ENCODE measurements at places on chromosomes 2 and 18.

DNA sequence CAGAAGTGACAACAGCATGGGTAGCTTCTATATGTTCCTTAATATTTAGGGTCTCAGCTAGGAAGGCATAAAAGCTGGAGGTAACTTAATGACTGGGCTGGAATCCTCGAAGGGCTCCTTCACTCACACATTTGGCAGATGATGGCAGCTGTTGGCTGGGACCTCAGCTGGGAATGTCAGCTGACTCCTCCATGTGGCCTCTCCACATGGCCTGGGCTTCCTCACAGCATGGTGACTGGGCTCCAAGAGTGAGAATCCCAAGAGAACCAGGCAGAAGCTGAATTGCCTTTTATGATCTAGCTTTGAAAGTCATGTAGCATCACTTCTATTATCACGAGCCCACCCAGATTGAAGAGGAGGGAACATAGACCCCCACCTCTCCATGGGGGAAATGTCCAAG lies 54.9 kb downstream of the TET3 start:
- no peak for DNase-seq

- DNase-seq, result peak; percentile 61
These were observed 174.1 kb downstream of the NEDD4L start for GRCh38 chr18:58218117-58218516.

GRCh38 chr2:96951125-96951654 lies 35.2 kb downstream of the FAM178B start:
- peak; percentile 27 for DNase-seq

DNA sequence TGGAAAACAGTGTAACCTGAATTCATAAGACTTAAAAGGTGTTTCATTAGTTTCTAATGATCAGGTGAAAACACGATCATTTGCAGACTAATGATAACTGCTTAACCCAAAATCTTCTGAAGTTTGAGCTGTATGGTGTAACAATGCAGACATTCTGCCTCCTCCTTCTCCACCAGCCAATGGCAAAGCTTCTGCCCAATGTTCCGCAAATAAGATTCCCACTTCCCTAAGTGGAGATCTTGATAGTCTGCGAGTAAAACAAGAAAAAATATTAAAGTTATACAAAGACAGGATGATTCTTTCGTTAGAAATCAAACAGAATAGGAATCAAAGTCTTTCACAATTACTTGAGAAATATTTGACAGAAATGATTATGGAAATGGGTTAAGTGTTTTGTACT lies 8.1 kb downstream of the C2orf42 start:
- peak; percentile 2 for DNase-seq

DNA sequence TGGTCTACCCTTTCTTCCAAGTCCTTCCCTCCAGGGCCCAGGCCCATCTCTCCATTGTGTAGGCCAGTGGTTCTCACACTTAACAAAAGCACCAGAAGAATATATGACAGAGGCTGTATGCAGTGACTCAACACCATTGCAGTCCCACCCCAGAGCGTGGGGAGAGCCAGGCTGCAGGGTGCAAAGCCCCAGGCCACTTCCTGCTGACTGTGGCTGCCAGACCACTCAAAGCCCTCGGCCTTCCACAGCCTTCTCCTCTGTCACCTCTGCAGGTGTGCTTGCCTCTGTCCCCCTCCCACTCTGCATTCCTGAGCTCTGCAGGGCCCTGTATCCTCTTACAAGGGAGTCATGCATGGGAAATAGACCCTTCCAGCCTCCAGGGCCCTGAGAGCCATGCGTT lies 40.4 kb upstream of the ARHGEF4 start:
- no peak for DNase-seq

- DNase-seq, result no peak
These were observed 45.3 kb downstream of the DGKD start for GRCh38 chr2:233399306-233400225.

- no peak for DNase-seq
These were observed 52.6 kb downstream of the COL6A3 start for GRCh38 chr2:237361194-237362004.

DNA sequence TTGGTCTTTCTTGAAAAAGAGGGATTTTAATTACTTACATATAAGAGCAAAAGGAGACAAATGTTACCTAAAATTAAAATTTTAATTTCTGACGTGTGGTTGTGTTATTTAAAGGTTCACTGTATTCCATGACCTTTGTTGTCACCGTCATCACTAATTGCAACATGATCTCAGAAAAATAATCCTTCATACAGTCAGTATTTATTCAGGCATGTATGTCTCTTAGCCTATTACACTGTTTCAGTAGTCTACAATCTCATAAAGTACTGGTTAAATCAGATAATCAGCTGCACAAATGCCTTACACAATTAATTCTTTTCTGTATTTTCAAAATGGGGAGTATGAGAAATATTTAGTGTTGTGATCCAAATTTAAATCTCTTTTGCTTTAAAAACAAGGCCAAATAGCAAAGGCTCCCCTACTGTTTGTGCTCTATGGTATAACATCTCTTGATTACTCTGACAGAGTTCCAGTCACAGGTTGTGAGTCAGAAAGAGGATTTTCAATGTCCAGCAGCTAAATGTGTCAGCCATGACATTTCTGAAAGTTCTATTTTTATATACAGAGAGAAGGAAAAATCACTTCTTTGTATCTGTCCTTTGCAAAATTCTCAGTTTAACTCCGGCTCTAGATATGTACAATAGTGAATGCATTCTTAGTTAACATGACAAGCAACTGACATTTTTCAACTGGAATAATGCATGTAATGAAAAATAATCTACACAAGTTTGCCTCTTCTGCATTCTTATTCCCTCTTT lies 184.0 kb downstream of the FIGN start:
- no peak for DNase-seq

DNA sequence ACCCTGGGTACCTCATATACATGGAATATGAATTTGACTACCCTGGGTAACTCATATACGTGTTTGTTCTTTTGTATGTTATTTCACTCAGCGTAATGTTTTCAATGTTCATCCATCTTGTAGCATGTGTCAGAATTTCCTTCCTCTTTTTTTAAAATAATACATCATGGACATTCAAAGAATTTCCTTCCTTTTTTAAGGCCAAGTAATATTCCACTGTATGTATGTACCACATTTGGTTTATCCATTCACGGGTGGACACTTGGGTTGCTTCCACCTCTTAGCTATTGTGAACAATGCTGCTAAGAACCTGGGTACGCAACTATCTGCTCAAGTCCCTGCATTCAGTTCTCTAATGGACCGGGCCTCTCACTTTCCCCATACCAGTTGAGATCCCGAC lies 40.3 kb downstream of the FAM178B start:
- no peak for DNase-seq

DNA sequence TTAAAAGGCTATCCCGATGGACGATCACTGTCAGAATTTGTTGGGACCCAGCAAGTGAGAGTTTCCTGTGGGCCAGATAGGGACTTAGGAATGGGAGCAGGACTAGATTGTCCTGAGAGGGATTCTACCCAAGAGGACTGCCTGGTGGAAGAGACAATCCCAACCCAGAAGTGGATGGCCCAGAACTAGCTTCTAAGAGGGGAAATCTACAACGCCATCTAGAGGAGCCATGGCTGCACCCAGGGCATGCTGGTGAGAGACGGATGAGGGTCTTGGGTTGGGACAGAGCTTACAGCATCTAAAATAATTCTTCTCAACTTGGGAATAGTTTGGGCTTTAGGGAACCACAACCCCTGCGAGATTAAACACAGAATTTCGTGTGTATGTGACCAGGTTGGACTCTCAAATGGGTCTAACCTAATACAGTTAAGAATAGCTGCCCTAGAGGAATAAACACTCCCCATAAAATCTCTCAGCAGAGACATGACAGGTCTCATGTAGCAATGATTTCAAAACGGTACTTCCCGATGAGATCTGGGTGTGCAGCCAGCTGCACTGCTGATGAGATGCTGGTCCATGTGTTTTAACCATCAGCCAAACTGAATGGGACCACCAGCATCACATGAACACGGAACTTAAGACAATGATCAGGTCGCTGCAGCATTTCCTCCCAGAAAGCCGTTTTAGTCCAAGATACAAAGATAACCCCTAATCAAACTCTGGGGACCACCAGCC lies 50.8 kb downstream of the CCBE1 start:
- DNase-seq, result no peak

DNA sequence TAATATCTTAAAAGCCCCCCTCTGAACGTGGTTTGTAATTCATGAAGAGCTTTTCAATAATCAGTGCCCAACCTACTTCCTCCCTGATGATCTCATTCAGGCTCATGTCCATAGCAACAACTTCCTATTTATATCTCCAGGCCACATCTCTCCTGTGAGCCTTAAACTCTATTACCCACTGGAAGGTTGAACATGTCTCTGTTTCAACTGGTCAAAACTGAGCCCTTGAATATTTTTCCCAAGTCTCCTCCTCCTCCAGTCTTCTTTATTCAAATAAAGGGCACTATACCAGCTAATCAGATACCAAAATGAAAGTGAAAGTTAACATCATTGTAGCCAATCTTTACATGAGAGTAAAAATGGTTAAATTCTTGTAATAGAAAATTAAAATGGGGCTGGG lies 63.7 kb upstream of the ITGA4 start:
- peak; percentile 48 for DNase-seq

DNA sequence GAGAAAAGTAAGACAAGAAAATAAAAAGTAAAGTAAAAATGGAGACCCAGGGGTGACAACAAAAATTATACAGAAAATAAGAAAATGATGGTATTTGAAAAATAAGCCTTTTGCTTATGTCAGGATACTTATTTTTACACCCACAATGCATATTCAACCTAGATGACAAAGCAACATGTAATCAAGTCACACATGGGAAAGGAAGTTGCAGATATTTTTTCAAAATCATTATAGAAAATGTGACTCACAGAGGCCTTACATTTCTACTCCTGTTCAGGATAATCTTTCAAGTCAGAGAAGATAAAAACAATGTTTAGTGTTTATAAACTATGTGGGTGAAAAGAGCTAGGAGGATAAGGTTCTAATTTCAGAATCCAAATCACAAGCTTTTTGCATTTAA lies 275.3 kb upstream of the UBE2E3 start:
- no peak for DNase-seq

DNA sequence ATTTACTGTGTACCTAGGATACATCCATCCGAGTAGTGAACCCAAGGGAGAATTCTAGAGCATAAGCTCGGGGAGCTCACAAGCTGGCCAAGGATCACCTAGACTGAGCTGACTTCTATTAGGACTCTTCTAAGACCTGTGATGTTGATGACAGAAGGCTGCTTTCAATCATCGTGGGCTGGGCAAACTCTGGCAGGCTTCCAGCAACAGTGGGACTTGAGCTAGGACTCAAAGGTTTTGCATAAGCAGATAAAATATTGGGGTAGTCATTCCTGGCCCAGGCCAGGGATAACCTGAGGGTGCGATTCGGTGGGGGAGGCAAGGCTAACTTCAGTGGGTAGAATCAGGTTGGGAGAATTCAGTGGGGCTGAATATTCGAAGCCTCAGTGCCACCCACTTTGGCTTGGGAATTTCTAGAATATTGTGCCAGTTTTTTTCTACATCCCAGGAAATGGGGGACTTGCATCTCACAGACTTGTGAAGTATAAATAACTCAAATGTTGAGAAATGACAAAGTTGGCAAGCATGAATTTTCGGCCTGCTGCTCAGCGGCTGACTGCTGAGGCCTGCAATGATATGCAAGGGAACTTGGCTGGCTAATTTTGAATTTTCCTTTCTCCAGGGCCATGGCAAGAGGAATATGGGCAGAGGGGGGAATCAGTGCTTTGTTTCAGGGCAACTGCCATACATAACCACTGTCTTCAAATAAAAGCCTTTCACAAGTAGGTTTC lies 274.3 kb downstream of the PRKCE start:
- DNase-seq, result no peak

GRCh38 chr2:218781691-218782527 lies at the start of gene CYP27A1:
TSS of gene CYP27A1 (plus strand) at chr2:218782147. CDS start at chr2:218782183, 36 bp downstream.
- DNase-seq, result peak; percentile 38

All from CD14-positive monocyte (primary cell).